LoVo (cell line): ENCODE measurements at places on chromosomes 13 and 19.

DNA sequence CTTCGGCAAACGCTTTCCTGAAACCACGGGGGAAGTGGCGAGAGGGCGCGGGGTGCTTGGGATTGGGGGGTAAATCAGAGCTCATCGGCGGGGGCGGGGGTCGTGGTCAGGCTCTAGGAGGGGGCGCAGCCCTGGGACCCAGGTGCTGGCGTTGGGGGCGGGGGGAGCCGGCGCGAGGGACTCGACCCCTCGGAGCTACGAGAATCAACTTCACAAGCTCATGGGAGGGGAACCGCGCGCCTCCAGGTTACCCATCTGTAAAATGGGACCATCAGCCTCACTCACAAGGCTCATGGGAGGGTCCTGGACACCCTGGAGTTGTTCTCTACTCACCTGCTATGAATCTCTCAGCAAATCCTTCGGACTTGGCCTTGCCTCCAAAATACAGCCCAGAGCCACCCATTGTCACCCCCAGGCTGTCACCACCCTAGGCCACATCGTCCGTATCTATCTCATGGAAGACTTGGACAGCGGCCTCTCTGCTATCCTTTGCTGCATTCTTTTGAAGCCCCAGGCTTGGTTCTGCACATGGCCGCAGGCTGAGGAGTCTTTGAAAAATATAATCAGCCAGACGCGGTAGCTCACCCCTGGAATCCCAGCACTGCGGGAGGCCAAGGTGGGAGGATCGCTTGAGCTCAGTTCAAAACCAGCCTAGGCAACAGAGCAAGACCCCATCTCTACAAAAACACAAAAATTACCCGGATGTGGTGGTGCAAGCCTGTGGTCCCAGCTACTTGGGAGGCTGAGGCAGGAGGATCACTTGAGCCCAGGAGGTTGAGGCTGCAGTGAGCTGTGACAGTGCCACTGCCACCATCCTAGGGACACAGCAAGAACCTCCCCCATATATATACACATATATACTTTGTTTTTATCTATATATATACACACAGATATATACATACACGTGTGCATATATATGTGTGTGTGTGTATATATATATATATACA, 939 bp upstream of the RANBP3 start:
- DNase-seq: no peak

GRCh38 chr13:110166598-110166997, 140.4 kb downstream of the COL4A1 start:
- DNase-seq: no peak

DNA sequence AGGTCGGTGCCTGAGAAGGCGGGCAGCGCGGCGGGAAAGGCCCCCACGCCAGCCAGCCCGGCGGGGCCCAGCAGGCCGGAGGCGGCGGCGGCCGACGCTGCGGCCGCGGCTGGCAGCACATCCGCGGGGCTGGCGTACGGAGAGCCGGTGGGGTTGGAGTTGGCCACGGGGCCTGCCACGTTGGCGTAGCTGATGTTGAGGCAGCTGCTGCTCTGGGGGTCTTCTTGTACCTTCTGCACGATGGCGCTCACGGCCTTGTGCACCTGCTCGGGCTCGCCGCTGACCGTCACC, 25.9 kb upstream of the NANOS2 start:
- DNase-seq: no peak

GRCh38 chr13:76799696-76800095, 86.5 kb downstream of the KCTD12 start:
- peak; percentile 3 for DNase-seq

GRCh38 chr13:97124915-97125809, 97.0 kb upstream of the MBNL2 start:
- DNase-seq: no peak

GRCh38 chr13:50730496-50731351, 112.8 kb downstream of the DLEU7 start:
- no peak for DNase-seq

GRCh38 chr13:28574617-28575142, 79.8 kb upstream of the FLT1 start:
- DNase-seq: peak; percentile 92

- no peak for DNase-seq
These were observed at the start of gene ZFP30 for GRCh38 chr19:37655301-37655688. ZFP30 (minus strand) TSS chr19:37655465; CDS start chr19:37647822, 7,643 bp downstream.

DNA sequence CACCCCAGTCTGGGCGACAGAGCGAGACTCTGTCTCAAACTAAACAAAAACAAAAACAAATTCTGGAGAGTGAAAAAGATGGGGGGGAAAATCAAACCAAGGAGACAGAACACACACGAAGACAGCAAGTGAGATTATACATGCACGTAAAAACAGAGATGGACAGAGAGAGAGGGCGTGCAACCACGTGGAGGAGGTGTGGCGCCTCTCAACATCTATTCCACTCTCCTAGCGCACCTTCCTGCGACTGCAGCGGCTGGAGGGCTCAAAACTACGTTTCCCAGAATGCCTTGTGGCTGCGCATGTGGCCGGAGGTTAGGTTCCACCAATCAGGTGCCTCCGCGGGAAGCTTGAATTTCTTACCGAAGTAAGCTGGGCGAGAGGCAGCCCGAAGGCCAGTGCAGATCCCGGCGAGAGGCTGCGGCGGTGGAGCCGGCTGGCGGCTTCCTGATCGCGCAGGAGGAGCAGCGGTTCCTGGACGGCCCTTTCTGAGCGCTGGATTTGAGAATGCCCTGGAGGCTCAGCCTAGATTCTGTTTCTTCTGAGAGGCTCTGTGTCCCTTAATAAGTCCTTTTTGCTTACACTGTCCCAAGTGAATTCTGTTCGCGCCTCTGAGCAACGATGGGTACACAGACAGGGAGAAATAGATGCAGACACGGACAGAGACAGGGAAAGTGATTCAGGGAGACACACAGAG, 13.1 kb upstream of the NANOS2 start:
- DNase-seq: peak; percentile 87

DNA sequence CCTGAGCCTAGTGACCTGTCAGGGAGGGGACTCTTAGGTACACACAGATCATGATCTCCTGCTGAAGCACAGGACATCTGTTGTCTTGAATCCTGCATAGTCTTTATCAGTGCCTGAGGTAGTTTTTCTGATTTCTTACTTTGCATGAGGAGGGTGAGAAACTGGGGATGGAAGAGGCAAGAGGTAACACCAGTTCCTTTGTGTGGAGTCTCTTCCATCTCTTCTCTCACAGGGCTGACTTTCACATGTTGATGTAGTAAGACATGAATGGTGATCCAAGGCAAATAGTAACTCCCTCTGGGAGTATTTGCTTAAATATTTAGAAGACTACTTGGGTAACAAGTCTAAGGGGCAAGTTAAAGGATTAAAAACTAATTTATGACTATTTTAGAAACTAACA, 9.5 kb downstream of the NBEA start:
- no peak for DNase-seq
